ENCODE measurements at places on chromosomes 4 and X.

- no peak for DNase-seq
Measured at GRCh38 chr4:183950536-183950935, 45.4 kb downstream of the STOX2 start.

- no peak for DNase-seq
Measured at GRCh38 chrX:45771560-45772340, 571.1 kb upstream of the DIPK2B start.

GRCh38 chr4:1749370-1749769 is 28.0 kb downstream of the TACC3 start:
- DNase-seq = no peak

GRCh38 chr4:42404001-42404400 is 6.7 kb downstream of the SHISA3 start:
- DNase-seq = no peak

- DNase-seq = no peak
Measured at GRCh38 chr4:78293821-78294301, 236.7 kb downstream of the FRAS1 start.

DNA sequence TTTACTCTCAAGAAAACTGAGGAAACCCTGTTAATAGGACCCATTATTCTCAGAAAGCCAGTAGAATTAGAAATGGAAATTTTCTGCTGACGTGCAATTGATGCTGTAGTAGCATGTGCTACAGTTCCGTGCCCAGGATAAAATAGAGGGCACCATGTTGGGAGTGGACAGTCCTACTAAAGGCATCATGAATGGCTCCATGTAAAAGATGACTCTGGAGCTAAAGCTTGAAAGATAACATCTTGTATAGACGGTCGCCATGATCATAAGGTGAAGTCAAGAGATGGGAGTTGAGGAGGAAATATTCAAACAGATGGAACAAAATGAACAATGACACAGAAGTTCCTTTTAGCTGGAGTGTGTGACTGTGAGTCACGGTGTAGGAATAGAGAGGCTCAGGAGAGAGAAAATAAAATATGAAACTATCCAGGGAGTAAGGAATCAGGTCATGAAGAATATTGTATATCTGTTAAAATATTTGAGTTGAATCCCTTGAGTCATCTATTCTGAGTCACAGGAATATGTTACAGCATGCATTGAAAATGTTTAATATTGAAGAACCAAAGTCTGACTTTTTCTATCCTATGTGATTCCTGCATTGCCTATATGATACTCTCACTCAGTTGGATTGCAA is 31.8 kb downstream of the ANXA10 start:
- no peak for DNase-seq

- DNase-seq = no peak
Measured at GRCh38 chr4:5750946-5751665, 40.1 kb downstream of the EVC start.

DNA sequence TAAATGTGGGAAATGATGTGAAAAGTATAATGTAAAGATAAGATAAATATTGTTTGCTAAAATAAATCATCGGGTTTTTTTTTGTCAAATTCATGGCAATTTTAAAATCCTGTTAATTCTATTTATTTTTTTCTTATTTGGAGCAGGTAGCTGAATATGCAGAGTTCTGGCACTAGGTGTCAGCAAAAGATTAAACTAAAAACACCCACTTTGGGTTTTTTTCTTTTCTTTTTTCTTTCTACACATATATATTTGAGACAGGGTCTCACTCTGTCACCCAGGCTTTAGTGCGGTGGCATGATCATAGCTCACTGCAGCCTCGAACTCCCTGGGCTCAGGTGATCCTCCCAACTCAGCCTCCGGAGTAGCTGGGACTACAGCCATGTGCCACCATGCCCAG is 6.9 kb upstream of the RAP2C start:
- no peak for DNase-seq

DNA sequence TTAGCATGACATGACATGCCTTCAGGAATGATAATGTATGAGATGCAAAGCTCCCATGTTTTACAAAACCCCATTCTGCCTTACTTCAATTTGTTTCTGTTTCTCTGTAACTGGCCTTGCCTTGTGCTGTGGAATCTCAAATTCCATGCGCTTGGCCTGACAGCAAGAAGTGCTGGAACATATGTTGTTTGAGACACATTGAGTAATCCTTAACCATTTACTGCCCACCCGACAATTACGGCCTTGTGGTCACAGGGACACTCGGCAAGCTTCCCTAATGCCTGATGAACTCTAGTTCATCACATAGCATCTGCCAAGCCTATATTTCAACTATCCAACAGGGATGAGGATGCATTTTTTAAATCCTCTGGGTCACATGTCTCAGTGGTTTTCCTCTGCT is 226.4 kb upstream of the CASK start:
- DNase-seq = no peak

GRCh38 chr4:75698162-75698962 is 25.2 kb upstream of the G3BP2 start:
- no peak for DNase-seq

- no peak for DNase-seq
Measured at GRCh38 chrX:53091354-53091753, 2.6 kb upstream of the KANTR start.

- DNase-seq = no peak
Measured at GRCh38 chrX:41621222-41621723, 67.5 kb upstream of the GPR34 start.

GRCh38 chrX:24002167-24002566 is 24.8 kb downstream of the KLHL15 start:
- DNase-seq = no peak

Measured in NCI-H2081 treated with DMSO at 0.1 percent for 48 hours (cell line).